ENCODE measurements at places on chromosomes 3 and 15.

DNA sequence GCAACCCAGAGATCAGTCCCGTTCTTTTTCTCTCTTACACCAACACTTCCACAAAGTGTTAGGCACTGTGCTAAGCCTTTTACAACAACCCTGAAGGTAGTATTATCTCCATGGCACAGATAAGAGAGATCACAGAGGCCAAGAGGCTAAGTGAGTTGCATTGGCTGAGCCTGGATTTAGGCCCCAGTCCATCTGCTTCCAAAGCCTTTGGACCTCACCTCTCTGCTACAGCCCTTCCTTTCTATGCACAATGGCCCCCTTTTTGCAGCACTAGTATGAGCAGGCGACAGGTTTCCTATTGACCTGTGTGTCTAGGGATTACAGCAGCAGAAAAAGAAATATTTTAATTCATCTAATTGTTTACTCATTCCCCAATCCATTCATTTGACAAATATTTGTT is 76.2 kb downstream of the CRYGS start:
- DNase-seq, result no peak

GRCh38 chr3:195921334-195921791 is 13.0 kb upstream of the TNK2 start:
- DNase-seq, result no peak

DNA sequence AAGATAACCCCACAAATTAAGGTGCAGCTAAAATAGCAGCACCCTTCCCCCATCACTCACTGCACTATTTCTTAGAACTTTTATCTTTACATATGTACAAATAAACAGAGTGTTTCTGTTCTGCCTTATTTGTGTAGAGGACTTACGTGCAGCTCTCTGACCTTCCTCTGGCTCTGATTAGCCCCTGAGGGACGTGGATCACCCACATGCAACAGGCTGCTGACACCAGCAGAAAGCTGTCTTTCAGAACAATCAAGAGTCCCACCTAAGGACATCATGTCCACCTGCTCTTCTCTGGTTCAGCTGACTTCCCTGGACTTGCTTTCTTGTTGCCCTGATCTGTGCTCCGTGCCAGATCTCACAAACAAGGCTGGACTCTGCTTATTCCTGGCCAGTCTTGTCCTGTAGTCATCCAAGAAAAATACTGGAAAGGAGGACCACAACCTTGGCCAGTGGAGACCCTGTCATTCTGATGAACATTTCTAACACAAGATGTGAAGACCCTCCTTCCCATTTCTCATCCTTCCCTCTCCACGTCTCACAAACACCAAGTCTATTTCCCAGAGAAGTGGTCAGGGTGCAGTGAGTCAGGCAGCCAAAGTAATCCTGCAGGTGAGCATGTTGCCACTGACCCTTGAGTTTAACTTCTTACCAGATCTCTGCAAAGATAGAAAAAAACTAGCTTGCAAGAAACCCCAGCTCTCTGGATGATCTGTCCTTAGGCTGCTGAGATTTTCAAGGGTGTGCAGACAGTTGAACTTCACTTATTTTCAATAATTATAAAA is 243.6 kb upstream of the ICE2 start:
- DNase-seq, result no peak

DNA sequence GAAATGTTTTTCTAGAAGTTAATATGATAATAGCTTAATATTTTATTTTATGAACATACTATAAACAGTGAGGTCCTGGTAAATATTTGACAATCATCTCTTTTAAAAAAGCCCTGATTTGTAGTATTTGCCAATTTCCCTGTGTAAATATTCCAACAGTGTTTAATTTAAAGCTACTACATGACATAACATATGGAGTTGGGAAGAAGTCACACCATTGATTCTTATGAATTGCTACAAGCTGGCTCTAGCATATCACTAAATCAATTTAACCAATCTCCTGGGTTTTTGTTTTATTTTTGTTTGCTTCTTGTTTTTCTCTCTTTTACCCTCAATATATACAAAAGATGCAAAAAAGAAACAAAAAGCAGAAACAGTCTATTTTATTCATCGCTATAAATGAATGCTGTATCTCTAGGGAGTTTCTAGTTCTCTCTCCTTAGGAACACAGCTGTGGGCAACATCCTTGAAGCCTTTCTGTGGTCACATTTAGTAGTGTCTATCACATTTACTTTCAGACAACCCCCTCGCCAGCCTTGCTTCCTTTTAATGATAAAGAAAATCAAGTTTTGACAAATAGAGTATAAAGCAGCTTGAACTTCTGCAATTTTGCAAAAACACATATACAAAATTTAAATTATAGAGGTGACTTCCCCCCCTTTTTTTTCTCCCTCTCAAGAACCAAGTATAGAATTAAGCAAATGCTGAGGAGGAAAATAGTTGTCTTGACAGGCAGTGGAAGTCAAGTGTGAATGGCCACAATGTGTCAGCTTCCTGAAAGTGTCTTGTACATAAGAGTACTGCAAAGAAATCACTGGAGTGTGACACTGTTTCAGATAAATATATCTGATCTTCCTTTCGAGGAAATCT is 21.4 kb downstream of the CCR1 start:
- no peak for DNase-seq

DNA sequence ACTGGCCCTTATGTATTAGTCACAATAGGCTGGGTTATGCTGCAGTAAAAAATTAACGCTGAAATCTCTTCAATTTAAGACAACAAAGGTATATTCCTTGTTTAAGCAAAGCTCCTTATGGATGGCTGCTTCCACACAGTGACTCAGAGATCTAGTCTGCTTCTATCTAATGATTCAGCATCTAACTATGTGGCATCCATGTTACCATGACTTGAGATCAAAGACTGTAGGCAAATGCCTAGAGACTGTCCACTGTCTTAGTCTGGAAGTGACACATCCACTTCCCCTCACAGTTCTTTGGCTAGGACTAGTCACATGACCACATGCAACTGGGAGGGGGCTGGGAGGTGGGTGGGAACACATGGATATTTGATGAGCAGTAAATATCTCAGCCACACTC is 61.3 kb upstream of the PSMD6 start:
- DNase-seq, result no peak

DNA sequence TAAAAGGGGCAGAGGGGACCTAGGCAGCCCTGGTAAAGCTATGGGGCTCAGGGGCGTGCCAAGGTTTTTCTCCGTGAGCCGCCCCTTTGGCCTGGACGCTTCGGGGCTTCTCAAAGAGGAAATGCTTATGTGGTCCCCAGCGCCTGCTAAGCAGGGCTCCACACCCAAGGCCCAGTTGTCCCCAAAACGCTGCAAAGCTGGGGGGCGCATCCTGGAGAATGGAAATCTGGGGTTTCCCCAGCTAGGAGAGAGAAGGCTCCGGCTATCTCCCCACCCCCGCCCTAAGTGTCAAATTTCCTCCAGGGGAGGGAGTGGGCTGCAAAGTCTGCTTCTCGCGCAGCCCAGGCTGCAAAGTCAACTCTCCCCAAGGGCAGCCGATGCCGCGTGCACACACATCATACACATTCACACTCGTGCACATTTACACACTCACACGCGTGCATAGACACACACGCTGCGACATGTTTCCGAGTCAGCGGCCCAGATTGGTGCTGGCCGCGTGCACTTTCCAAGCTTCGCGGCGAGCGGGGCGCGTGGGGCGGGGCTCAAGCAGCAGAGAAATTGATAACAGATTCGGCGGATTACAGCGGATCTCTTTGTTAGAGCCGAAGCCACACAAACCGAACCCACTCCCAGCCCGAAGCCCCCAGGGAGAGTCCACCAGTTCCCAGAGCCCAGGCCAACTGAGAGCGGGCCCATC is 4.5 kb downstream of the WNT5A start:
- DNase-seq, result no peak

DNA sequence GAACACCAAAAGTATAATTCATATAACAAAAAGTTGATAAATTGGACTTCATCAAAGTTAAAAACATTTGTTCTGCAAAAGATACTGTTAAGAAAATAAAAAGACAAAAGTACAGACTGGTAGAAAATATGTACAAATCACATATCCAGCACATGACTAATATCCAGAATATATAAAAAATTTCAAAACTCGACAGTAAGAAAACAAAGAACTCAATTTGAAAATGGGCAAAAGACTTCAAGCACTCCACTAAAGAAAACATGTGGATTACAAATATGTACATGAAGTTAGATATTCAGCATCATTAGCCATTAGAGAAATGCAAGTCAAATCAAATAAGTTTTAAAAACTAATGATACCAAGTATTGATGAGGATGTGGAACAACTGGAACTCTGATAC is 6.7 kb downstream of the GK5 start:
- DNase-seq, result no peak

DNA sequence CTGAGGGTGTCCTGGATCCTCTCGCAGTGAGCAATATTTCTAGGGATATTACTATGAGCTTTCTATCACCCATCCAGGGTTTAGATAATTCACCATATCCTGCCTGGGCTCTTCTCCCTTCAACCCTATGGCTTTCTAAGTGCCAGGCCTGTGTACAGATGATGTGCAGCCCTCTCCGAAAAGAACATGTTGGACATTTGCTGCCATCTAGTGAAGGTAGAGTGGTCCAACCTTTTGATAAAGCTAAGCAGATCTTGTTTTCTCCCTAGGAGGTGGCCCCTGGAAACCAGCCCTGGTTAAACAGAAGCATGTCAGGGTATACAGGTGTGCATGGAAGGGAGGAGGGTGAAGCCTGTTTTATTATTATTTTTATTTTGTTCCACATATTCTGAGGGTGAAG is 27.9 kb upstream of the SCN10A start:
- DNase-seq, result no peak

- DNase-seq, result no peak
These were observed 36.4 kb upstream of the GSK3B start for GRCh38 chr3:120130656-120131055.

- DNase-seq, result no peak
These were observed 1.8 kb downstream of the MTFMT start for GRCh38 chr15:65027593-65027992.

DNA sequence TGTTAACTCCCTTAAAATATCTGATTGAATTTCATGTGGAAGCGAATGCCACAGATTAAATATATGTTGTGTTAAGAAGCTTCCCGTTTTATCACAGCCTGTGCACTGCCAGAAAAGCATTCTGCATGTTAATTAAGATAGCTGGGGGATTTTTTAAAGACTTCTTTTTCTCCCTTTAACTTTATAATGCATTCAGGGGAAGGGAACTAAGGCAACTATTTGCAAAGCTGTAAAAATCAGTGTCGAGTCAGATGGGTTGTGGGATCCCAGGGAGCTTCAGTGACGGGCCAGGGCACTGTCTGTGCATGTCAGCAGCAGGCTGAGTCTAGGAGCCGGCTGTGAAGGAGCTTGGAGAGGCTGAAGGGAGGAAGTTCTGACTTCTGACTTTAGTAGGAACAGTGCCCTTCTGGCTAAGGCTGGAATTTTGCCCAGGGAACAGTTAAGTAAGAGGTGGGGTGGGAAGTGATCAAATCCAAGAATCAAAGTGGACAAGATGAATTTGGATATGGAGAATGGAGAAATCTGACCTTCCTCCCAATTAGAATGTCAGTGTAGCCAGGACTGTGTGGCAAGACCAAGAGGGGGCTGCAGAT is 77.7 kb downstream of the ABHD5 start:
- DNase-seq, result no peak

GRCh38 chr3:43998836-43999727 is 242.6 kb upstream of the TOPAZ1 start:
- no peak for DNase-seq

GRCh38 chr3:14133876-14134275 is 9.0 kb downstream of the TMEM43 start:
- DNase-seq, result no peak

- DNase-seq, result no peak
These were observed 32.9 kb upstream of the TICRR start for GRCh38 chr15:89542369-89542768.

- no peak for DNase-seq
These were observed 202.6 kb downstream of the PDCD6IP start for GRCh38 chr3:34001022-34001421.

DNA sequence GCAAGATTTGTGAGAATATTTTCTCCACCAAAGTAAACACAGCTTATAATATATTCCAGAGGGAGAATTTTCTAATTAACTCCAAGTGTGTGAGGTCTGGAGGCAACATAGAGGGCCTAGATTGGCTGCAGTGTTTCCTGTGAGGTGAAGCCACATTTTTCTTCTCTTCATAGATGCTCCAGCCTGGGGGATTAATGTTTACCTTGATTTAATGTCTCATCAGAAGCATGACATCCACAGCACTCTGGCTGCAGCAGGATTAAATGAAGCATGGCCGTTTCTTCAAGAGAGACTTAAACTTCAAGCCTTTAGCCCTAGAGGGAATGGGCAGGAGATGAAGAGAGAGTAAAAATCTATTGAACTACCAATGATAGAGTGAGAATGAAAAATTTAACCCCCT is 137.9 kb upstream of the ZBTB20 start:
- DNase-seq, result no peak

DNA sequence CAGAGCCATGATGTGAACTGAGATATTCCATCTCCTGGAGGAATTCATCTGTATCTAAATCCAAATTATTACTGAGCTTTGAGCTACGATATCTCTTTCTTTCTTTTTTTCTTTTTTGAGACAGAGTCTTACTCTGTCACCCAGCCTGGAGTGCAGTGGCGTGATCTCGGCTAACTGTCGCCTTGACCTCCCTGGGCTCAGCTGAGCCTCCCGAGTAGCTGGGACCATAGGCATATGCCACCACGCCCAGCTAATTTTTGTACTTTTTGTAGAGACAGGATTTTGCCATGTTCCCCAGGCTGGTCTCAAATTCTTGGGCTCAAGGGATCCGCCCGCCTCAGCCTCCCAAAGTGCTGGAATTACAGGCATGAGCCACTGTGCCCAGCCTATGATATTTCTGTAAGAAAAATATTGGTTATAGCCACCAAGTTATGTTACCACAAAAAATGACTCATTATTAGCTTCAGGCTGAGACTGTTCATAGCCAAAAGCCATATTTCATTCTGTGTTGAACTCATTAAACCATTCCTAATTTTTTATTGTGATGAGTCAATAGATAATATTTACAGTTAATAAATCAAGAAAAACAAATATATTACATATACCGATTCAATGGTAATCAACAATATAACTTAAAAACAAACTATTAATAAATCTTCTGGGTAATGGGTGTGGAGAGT is 27.1 kb upstream of the SLC30A4 start:
- no peak for DNase-seq

- DNase-seq, result no peak
These were observed 155.5 kb downstream of the FNDC3B start for GRCh38 chr3:172194702-172195406.

GRCh38 chr3:108863799-108864135 is 41.2 kb downstream of the TRAT1 start:
- no peak for DNase-seq

- DNase-seq, result no peak
These were observed 15.2 kb upstream of the GLCE start for GRCh38 chr15:69145149-69145693.

DNA sequence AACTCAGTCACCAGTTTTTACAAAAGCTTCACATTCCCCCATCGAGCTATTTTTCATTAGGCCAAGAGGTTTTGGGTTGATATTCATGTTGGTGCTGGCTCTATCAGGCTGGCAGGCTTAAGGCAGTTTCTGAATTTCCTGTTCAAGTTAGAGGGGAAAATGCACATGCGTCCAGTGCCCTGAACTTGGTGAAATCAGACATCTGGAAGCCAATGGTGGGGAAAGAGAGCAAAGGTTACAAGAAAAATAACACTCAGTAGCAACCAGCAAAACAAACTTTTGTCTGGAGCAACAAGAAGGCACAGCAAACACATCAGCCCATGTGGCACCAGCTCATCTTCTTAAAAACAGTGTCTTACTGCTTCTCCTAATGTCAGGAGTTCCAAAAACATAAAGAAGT is 155.6 kb upstream of the TSC22D2 start:
- no peak for DNase-seq
